ENCODE measurements at places on chromosomes 7 and 10. TPM values are rescaled to one million over a fixed set of nuclear protein-coding genes. Genes with fewer than 3 reads are reported as not detected.

NOD1 gene
- 21.1 TPM for total RNA-seq

TLL2 gene
- 0.17 TPM for total RNA-seq

SPDYE5 gene
- total RNA-seq = not detected

GRCh38 chr7:53119514-53119941 is 84.1 kb downstream of the POM121L12 start:
- no peaks in the 10 kb centered on the region for H3K36me3 ChIP-seq
- H3K27me3 ChIP-seq = no peaks in the 10 kb centered on the region
- H3K27ac ChIP-seq = no peak overlapping the region
- no peak for DNase-seq
